ENCODE measurements at places on chromosomes 1 and 21. TPM values are rescaled to one million over a fixed set of nuclear protein-coding genes. Genes with fewer than 3 reads are reported as not detected.

The XCL1 gene
- 16.4 TPM for total RNA-seq

The LCE6A gene
- not detected for total RNA-seq

The SPRR4 gene
- total RNA-seq = not detected

The TMEM54 gene
- total RNA-seq = 0.78 TPM

The RORC gene
- total RNA-seq = 2.6 TPM

The KISS1 gene
- not detected for total RNA-seq

The HEYL gene
- total RNA-seq = 0.10 TPM

The SPRR2G gene
- not detected for total RNA-seq

The AMY1B gene
- not detected for total RNA-seq

The VHLL gene
- total RNA-seq = 0.56 TPM

The MIS18A gene
- total RNA-seq = 27.5 TPM

The BTG2 gene
- 137 TPM for total RNA-seq

The SPRR2F gene
- not detected for total RNA-seq

The TTLL7 gene
- 0.29 TPM for total RNA-seq

The MIXL1 gene
- total RNA-seq = not detected

The OR2T33 gene
- not detected for total RNA-seq

The GNG4 gene
- 109 TPM for total RNA-seq

The VAV3 gene
- total RNA-seq = 6.1 TPM

The PROK1 gene
- total RNA-seq = not detected

The S100A10 gene
- total RNA-seq = 105 TPM

The PTPRF gene
- total RNA-seq = 0.69 TPM

The PODN gene
- not detected for total RNA-seq

The KCNT2 gene
- total RNA-seq = not detected

The ANGPTL1 gene
- total RNA-seq = not detected

The CR1L gene
- total RNA-seq = not detected

The SMG7 gene
- total RNA-seq = 86.4 TPM

The PDE9A gene
- total RNA-seq = 9.6 TPM

The LMX1A gene
- total RNA-seq = not detected
